HL-60 (cell line): ENCODE measurements at places on chromosomes 3 and 15.

GRCh38 chr15:70486451-70487386 lies 276.6 kb downstream of the UACA start:
- peak; percentile 100 for DNase-seq

DNA sequence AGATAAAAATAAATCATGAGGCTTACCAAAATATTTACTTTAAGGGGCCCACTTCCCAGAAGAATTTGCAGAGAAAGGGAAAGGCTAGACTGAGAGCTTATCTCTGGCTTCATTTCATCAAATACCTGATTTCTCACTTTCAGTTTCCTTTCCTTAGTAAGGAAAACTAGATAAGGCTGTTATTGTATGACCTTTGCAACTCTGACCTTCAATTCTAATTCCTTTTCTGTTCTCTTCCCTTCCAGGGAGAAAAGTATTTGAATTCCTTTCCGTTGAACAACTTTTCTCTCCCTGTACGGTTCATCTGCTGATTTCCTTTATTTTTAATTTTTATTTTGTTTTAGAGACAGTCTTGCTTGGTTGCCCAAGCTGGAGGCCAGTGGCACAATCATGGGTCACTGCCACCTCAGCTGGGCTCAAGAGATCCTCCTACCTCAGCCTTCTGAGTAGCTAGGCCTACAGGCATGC lies 7.1 kb upstream of the PXK start:
- DNase-seq: no peak

DNA sequence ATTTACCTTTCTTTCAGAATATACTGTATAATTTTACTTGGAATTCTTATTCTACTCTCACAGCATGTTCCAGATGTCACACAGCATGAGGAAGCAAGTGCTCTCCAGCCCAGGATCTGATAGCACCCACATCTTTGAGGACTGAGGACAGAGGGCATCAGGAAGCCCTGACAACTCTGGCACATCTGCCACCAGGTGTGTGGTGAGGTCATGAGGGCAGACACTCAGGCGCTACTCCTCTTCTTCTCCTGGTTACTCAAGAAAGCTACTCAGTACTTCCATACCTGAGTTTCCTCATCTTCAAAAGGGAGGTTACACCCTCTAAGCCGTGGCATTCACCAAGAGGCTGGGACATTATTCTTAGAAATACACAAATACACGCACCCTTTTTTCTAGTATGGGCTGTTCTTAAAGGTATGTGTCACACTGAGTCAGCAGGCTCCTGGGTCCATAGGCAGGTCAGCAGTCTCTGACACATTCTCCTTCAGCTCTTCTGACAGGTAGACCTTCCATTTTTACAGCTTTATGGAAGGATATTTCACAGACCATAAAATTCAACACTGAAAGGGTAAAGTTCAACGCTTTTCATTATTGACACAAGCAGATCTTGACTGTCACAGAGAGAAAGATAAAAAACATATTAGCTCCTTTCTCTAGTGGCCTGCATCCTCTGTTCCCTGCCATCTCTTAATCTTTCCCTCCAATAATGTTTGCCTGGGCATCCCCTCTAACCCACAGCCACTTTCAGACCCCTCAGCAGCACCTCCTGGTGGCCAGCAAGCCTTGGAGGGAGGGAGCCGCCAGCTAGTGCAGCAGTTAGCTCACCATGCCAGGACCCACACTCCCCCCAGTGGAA lies 103.2 kb upstream of the TJP1 start:
- DNase-seq: no peak

GRCh38 chr3:191176038-191176785 lies 22.8 kb upstream of the OSTN start:
- DNase-seq: no peak

- peak; percentile 43 for DNase-seq
Observed at GRCh38 chr3:18559331-18559842, 134.2 kb upstream of the SATB1 start.

DNA sequence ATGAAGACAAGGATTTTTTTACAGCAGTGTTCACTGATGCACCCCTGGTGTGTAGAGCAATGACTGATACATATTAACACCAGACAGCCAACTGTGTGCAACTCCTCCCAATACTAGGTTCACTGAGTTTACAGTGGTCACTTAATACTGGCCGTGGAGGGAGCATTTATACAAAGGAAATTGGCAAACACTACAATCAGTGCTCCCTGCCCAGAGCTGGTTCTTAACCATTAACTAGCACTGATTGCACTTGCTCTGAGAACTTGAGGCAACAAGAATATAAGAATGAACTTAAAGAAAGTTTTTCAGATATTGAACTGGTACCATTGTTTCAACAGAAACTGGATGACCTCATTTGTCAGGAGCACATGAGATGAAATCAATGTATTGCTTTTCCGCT lies 110.6 kb downstream of the MAGI1 start:
- no peak for DNase-seq
